Fibroblast of mammary gland (primary cell): ENCODE measurements at places on chromosomes 6 and 20.

DNA sequence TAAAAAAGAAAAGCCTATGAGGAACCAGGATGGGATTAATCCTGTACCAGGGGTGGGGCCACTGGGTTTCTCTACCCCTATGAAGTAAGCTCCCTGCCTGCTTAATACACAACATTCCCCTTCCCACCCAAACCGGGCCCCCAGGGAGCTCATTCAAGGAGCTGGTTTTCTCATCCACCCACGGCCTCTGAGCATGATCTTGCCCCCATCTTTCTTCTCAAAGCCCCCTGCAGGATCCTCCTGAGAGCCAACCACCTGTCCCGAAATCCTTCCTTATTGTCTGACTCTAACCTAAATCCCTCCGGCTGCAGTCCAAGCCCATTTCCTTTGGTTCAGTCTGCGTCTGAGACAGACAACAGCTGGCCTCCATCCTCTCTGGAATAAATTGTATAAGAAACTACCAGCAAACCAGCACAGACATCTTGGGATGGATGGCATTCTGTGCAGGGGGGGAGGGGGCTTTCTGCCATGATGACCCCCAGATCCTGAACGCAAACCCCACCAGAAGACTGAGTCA, 21.0 kb downstream of the KCNK5 start:
- no peak for DNase-seq

GRCh38 chr20:40192081-40192480, 497.0 kb downstream of the MAFB start:
- no peak for DNase-seq

- DNase-seq: no peak
These were observed 216.7 kb downstream of the SYNDIG1 start for GRCh38 chr20:24686156-24686555.

DNA sequence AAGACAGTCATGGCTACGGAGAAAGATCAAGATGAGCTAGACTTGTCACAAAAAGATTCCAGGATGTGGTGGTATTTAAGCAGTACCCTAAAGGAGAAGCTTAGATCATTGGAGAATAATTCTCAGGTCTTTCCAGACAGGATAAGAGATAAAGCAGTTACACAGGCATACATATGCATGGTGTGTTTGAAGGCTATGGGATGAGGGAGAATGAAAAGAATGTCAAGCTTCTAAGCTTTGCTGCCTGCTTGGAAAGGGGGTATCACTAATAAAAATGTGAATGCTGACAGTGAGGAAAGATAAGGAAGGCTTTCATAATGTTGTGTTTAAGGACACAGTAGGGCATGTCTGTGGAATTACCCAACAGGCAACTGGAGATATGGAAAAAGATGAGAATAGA, 28.1 kb downstream of the RWDD2A start:
- no peak for DNase-seq

DNA sequence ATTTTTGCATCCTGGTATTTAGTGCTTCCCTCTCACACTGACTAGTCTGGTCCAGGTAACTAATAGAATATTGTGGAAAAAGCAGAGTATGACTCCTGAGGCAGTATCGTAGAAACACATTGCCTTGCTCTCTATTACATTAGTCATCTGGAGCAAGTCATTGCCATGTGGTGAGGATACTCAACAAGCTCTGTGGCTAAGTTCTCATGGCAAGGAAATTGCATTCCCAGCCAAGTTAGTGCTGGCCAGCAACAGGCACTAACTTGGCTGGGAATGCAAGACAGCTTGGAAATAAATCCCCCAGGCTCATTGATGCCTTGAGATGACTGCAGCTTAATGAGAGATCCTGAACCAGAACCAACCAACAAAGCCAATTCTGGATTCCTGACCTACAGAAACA, 39.7 kb upstream of the HTR1B start:
- DNase-seq: no peak

- DNase-seq: no peak
These were observed 197.0 kb downstream of the DLL1 start for GRCh38 chr6:170093658-170094596.

DNA sequence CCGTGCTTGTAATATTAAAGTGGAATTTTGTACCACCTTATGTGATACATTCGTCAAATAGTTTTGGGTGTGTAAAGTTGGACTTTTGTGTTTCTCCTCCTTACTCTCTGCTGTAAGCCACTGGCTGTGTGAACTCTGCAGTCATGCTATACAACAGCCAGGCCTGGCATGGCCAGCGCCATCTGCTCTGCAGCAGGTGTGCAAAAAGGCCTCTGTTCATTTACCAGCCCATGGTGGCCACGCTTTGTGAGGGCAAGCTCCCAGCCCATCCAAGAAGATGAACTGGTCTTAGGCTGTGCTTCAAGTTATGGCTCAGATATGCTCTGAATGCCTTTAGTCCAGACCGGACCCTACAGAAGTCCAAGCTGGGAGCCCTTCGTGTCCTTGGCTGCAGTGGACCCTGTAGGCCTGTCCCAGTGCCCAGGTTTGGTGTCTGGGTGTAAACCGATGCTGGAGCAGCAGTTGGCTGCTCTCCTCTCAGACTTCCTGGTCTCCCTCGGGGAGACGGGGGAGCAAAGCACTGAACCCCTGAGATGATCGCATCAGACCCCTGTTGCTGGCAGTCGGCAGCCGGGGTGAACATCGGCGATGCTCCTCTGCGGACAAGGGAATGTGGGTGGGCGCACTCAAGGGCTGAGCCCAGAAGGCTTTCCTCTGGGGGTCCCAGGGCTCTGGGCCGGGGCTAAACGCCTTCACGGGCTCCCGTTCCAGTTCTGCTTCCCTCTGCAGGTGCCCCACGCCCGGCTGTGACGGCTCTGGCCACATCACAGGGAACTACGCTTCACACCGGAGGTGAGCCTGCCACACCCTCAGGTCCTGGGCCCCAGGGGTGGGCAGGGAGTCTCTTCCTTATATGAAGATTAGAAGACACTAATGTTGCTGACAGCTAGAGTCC, 28.6 kb upstream of the PCMTD2 start:
- DNase-seq: no peak

- DNase-seq: peak; percentile 16
These were observed 31.4 kb downstream of the LINC00237 start for GRCh38 chr20:21074605-21075336.

GRCh38 chr6:28462401-28462800, 19.1 kb upstream of the ZSCAN23 start:
- DNase-seq: no peak

DNA sequence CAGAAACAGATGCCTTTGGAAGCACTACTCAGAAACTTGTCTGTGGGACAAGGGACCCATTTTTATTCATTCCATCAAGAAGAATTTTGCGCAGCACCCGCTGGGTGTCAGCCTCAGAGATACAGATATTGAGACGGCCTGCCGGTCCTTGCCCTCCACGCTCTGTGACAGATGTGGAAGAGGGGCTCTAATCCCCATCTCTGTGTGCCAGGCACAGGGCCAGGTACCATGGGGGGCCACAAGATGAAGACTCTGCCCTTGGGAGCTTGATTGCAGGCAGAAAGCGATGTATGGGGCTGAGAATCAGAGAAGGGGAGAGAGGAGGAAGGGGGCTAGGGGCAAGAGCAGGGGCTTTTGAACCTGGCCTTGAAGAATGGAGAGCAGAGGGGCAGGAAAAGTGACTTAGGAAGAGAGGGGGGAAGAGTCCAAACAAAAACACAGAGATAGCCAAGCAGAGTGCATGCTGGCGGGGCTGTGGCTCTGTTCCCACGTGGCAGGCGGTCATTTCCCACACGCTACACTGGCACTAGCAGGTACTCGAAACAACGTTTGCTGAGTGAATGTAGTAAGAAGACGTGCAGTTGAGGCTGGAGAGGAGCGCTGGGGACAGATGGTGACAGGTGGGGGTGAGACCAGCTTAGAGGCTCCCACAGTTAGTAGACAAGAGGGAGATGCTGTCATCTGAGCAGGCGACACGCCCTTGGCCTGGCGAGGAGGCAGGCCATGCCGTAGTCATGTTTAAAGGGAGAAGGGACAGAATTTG, 170.3 kb upstream of the SNX9 start:
- DNase-seq: no peak

- DNase-seq: no peak
These were observed 61.6 kb downstream of the KIAA0319 start for GRCh38 chr6:24584382-24584720.

GRCh38 chr6:111231090-111231459, 143.8 kb downstream of the SLC16A10 start:
- DNase-seq: no peak

DNA sequence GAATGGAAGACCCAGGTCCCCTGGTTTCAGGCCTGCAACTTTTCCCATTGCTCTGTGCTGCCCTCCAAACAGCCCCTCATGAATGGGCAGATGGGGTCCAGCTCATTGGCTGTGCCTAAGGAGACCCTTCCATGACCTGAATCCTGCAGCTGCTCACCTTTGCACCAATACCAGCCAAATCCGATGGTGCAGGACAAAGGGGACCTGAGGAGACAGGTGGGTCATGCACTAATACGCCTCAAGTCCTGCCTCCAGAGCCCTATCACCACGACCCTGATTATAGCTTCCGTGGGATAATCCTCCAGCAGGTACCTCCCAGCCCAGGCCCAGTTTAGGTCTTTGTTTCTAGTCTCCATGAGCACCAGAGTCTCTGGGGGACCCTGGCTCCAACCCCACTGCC, 16.8 kb downstream of the TREM1 start:
- DNase-seq: no peak

DNA sequence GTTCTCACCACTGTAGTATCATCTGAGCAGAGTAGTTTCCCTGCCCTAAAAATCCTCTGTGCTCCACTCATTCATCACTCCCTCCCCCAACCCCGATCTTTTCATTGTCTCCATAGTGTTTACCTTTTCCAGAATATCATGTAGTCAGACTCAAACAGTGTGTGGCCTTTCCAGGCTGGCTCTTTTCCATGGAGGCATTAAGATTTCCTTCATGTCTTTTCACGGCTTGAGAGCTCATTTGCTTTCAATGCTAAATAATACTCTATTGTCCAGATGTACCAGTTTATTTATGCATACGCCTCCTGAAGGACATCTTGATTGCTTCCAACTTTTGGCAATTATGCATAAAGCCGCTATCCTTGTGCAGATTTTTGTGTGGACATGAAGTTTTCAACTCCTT, 235.8 kb downstream of the PHACTR1 start:
- DNase-seq: no peak

DNA sequence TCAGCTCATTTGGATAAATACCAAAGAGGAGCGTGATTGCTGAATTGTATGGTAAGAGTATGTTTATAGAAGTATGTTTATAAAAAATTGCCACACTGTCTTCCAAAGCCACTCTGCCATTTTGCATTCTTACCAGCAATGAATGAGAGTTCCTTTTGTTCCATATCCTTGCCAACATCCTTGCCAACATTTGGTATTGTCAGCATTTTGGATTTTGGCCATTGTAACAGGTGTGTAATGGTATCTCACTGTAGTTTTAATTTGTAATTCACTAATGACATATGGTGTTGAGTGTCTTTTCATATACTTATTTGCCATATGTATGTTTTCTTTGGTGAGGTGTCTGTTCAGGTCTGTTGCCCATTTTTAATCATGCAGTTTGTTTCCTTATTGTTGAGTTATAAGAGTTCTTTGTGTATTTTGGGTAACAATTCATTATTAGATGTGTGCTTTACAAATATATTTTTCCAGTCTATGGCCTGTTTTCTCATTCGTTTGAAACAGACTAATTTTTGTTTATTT, 520.2 kb upstream of the SOX4 start:
- no peak for DNase-seq

DNA sequence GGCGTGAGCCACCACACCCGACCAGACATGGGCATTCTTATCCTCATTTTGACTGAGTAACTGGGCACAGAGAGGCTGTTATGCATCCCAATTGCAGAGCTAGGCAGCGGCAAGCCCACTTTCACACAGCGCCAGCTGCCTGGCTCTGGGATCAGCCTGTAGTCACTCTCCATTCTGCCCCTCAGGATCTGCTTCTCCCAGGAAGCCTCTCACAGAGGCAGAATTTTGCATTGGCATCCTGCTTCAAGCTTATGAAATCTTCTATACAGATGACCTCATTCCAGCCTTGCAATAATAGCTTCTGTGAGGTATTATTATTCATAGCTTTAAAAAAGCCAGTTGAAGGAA, 37.0 kb upstream of the IER3 start:
- DNase-seq: no peak

GRCh38 chr20:62892348-62893304, 31.0 kb upstream of the TCFL5 start:
- no peak for DNase-seq

DNA sequence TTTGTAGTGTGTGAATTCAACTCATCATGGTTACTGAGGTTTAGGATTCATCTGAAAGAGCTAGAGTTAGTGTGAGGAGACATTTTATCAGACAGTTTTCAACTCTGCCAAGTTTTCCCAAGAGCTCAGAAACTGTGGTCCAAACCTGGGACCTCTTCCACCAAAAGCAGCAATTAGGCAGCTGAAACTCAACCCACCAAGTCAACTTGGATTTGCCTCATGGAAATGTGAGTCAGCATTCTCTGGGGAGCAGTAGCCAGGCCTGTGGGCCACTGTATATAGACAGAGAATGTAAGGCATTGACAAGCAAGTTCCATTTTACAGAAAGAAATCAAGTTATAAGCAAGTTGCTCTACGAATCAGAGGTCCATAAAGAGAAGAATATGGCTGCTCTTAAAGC, 178.8 kb upstream of the HDDC2 start:
- DNase-seq: peak; percentile 24

- no peak for DNase-seq
These were observed 495.1 kb downstream of the NKAIN2 start for GRCh38 chr6:124298730-124299129.
